ENCODE measurements at places on chromosomes 7 and 10.

- no peak for DNase-seq
These were observed 141.0 kb upstream of the COL1A2 start for GRCh38 chr7:94253686-94254085.

DNA sequence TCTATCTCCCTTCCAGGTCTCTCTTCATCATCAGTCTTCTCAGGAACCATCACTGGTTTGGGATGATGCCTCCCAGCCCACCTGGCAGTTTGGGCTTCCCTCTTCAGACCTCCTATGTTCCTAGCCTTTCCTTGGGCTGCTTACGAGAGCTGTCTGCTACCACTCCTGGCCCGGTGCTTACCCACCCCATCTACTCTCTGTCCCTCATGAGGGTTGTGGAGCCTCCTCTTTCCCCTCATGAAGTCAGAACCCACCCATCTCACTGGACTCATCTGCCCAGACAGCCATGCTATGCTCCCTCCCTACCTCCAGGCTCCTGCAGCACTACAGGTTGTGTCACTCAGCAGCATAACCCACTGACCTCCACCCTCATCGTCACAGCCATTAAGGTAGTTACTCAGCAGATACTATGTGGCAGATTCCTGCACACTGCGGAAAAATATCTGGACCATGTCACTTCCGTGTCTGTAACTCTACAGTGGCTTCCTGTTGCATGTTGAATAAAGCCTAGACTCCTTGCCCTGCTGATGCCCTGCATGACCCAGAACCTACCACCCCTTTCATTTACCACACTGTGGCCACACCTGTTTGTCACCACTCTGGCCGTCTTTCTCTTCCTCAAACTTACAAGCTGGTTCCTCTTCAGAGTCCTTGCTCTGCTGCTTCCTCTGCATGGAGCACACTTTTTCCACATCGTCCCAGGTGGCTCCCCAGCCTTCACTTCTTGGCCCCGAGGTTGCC lies 2.0 kb downstream of the DBNL start:
- DNase-seq = no peak

GRCh38 chr7:50803359-50804337 lies 21.0 kb upstream of the GRB10 start:
- no peak for DNase-seq

DNA sequence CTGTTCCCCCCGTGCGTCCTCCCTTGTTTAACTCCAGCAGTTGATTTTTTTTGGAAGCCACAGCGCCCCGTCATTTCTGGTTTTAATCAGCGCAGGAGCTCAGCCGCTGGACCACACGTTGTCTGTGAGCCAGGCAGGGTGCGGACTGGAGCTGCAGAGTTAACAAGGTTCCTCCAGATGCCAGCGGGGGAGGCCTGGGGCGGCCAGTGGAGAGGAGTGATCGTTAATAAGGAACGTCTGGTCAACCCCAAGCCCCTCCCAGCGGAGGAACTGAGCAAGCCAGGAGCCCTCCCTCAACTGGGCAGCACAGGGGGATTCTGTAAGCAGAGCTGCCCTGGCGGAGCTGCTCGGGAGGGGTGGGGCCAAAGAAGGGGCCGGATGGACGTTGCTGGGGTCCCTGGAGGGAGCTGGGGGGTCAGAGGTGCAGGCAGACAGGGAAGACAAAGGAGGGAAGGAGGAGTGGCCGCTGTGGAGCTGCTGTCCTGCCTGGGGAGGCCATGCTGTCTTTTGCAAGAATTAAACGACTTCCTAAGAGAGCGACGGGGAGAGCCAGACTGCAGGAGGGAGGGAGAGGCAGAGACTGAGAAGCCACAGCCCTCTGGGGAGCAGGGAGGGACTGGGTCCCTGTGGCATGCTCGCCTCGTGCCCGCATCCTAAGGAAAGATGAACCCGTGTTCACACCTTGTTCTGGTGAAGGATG lies 537.1 kb upstream of the FOXK1 start:
- no peak for DNase-seq

- DNase-seq = no peak
These were observed 561 bp downstream of the FGFR2 start for GRCh38 chr10:121597504-121598262.

- no peak for DNase-seq
These were observed 178.3 kb downstream of the GRID1 start for GRCh38 chr10:86188326-86188725.

DNA sequence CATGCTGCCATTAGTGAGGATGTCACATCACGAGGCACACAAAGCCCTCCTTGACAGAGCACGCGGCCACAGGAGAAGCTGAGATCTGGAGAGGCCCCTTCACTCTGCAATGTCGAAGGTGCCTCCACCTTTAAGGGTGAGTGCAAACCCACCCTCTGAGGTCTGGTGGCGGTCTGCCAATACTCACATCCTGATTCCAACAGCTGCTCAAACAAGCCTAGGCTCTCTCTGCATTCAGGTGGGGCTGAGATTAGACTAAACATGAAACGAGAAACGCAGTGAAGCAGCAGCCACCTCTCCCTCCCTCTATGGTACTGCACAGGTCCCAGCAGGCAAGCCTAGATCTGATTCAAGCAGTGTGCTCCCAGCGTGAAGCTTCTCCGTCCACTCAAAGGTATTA lies 151.8 kb downstream of the TCERG1L start:
- DNase-seq = no peak

GRCh38 chr7:17448479-17449423 lies 150.3 kb downstream of the AHR start:
- DNase-seq = no peak

DNA sequence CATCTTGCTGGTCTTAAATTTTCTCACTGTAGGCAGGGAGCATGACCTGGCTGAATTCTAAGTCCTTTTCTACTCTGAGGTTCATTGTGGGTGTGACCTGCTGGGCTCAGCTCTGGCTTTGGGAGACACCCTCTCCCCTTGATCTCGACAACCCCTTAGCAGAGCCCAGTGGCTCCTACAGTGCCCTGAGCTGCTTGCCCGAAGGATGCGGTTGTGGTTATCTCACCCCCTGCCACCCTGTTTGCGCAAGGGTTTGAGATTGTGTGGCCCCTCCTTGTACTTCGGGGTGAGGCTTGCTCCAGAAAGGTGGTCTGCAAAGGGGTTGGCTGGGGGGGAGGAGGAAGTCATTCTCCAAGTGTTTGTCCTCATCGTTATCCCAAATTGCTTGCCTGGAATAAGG lies 55.3 kb downstream of the TCF7L2 start:
- no peak for DNase-seq

DNA sequence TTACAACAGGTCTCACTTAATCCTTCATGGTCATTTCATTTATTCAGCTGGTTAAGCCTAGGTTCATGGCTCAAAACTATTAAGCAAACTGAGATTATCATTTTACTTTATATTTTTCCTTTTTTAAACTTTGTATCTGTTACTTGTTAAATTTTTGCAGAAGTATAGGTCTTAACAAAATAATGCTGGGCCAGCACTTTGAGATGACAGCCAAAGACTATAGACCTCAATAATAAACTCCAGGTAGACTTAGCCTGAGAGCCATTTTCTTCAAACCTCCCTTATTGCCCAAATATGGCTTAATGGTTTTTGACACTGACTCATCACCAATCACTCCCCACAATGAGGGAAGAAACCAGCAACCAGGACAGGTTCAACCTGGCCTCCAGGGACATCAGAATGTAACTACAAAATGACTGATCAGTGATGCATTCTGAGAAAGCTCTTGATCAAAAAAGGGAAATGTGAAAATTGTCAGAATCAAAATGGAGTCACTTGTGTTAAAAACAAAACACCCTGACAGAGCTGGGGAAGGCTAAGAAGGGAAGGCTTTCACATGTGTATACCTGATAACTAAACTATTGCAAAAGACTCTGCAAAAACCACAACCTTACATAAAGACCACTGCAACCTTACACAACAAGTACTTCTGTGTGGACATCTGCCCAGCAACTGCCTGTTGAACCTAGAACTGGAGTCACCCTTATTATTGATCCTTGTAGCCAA lies 2.1 kb upstream of the CCDC126 start:
- no peak for DNase-seq

- DNase-seq = no peak
These were observed 61.0 kb upstream of the SMIM30 start for GRCh38 chr7:113179313-113179712.

GRCh38 chr10:15879058-15879457 lies 18.8 kb upstream of the MINDY3 start:
- DNase-seq = no peak

DNA sequence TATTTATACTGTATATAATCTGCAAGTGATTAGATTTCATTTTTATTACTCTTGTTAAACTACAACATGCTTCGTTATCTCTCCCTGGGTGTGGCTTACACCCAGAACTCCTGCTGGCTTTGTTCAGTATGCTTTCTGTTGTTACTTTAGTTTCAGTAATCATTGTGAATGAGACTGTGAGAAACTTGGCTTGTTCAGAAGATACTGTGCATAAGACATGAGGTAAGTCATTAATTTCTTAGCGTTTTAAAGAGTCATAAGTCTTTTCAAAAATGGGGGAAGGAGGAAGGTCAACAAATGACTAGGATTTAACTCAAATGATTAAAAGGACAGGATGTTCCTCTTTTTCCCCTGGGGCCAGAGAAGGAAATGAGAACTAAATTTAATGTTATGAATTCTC lies 11.6 kb upstream of the ADD3 start:
- DNase-seq = no peak

DNA sequence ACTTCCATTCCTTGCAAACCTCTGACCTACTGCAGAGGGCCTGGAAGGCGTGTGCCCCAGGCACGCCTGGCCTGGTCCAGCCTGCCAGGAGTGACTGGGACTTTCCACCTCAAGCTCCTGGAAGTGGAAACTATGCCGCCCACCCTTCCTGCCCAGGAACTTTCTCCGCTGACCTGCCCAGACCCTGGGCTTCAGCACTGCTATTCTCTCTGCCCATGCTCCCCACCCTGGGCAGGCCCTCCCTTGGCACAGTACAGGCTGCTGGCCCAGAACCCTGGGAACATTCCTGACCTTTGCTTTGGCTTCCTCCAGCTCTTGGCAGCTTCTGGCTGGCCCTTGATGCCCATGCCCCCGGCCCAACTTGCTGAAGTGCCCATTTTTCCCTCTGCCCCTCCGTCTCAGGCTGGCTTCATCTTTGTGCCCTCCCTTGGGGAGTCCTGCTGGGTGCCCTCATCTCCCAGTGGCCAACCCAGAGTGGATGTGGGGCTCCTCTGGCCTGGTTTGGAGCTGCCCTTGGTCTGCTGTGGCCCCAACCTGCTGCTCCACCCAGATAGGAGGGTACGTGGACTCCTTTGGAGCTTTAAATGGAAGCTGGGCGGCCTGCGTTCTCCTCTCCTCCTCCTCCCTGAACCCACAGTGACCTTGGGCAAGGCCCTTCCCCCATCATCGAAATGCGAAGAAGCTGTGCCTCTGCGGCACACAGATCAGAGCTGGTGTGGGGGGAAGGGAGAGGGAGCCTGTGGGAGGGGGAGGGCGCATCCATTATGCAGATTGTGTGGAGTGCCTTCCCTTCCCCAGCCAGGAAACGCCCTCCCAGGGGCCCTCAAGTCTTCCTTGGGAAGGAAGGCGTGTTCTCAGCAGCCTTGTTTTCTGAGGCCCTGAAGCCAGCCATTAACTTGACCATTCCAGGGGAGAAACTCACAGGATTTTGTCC lies 3.4 kb downstream of the MMRN2 start:
- no peak for DNase-seq

GRCh38 chr10:112475575-112476218 lies 28.7 kb downstream of the VTI1A start:
- no peak for DNase-seq

DNA sequence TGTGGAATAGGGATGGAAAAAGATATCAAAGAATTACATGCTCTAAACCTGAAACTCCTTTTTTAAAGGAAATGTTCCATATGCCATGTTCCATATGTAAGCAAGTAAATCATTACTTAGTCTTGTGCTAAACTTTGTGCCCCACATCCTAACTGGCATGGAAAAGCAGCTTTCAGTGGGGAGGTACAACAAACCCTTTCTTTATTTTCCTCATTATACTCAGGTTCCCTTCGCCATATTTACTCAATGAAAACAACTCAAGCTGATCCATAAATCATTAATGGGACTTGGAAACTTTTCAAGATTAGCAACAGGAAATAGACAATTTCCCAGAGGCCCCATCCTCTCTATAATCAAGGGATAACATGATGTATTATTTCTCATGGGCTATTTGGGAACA lies 56.0 kb downstream of the GSAP start:
- no peak for DNase-seq

- DNase-seq = no peak
These were observed 197.6 kb upstream of the ZNF32 start for GRCh38 chr10:43846187-43846680.

DNA sequence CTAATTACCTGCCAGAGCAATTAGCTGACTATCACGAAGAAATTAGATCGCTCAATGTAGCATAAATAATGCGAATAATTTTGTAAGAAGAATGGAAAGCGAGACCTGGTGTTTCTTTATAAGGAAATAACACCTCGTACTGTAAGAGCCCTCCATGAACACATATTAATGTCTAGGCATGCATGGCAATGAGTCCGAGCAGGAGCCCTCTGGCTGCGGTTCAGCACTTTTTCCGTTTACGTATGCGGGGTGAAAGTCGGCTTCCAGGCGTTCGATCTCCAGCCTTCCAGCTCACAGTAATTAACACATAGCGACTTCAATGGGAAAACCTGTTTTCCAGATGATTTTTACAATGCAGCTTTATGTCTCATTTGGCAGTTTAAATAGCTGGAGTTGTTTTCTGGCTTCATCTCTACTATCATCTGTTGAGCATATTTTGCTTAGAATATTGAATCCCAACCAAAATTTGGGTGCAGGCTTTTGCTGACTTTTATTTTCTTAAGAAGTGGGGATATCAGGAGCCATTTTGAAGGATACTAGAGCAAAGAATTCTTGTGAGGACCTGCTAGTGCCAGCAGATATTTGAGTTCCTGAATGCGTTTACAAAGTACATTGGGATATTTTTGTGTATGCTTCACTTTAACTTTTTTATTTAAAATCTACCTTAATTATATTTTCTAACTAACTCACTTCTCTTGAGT lies 7.2 kb upstream of the SP8 start:
- DNase-seq = no peak

DNA sequence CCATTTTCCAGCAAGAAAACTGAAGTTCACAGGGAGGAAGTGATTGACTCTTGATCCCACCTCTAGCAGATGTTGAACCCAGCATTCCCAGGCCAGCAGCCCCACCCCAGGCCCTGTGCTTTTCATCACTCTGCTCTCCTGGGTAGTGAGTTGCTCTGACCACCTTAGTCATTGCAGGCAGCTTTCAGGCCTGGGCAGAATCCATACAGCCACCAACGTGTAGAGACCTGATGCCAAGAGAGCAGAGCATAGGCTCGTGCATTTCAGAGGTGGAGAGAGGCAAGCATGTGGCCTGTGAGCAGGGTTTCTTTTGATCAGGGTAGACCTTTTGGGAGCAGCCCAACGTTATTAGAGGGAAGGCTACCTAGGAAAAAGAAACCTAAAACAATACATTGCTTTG lies 334.6 kb downstream of the PTEN start:
- DNase-seq = no peak

GRCh38 chr10:42574336-42574735 lies 64.0 kb downstream of the ZNF33B start:
- DNase-seq = no peak

All from esophagus squamous epithelium (tissue), 5 donors.